Activated CD4-positive, alpha-beta T cell treated with anti-CD3 and anti-CD28 coated beads, Interleukin-2, amount 50 U/mL, for 48 hours (primary cell): ENCODE measurements at places on chromosomes 2 and 18.

GRCh38 chr18:37796823-37797349 is 231.3 kb upstream of the CELF4 start:
- DNase-seq = no peak

GRCh38 chr2:143852759-143853158 is 667.2 kb downstream of the ZEB2 start:
- DNase-seq = no peak

DNA sequence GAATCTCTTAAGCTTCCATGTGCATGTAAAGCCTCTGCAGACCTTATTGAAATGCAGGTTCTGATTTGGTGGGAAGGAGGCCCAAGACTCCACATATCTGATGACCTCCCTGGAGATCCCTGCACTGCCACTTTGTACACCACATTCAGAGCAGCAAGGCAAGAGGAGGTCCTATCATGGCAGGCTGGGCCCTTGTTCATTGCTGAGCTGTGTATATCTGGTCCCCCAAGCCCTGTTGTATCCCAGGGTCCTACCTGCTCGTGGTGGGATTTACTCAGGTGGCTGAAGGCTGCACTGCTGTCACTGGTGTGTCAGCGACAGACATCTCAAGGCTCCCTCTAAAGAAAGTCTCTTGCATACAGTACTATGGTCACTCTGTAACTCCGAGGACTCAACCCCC is 114.2 kb downstream of the ST6GAL2 start:
- no peak for DNase-seq

DNA sequence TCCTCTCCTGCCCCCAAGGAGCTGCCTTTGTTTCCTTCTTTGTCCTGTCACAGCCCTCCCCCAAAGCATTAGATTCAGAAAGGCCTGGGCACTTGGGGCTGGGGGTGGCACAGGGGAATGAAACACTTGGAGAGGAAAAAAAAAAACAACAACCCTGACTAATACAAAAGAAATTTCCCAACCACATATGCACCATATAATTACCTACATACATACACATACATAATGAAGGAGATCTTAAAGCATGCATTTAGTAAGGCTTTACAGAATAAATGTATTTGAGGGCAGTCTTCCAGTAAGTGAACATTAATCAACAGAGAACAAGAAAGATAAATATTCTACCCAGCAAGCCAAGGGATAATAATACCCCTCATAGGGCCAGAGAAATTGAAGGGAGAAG is 70.0 kb upstream of the PPP1CB start:
- DNase-seq = no peak

- no peak for DNase-seq
Measured at GRCh38 chr2:175136334-175137215, 31.4 kb downstream of the ATF2 start.

DNA sequence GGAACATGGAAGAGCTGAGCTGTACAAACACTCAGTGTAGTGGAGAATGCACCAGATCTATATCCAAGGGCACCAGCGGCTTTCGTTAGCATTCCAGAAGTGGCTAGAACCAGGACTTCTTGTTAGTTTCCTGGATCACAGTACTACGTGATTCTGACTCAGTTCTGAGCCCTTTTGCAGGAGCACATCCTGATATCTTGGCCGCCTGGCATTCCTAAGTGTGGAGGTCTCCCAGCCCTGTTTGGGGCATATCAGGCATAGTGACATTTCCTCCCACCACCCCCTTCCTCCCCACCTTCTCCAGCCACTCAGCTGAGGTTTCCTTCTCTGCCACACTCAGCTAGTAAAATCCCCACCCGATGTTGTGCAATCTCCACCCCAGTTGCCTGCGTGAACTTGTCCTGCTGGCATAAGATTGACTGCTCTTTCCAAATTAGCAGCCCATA is 63.4 kb downstream of the BMP10 start:
- DNase-seq = no peak

DNA sequence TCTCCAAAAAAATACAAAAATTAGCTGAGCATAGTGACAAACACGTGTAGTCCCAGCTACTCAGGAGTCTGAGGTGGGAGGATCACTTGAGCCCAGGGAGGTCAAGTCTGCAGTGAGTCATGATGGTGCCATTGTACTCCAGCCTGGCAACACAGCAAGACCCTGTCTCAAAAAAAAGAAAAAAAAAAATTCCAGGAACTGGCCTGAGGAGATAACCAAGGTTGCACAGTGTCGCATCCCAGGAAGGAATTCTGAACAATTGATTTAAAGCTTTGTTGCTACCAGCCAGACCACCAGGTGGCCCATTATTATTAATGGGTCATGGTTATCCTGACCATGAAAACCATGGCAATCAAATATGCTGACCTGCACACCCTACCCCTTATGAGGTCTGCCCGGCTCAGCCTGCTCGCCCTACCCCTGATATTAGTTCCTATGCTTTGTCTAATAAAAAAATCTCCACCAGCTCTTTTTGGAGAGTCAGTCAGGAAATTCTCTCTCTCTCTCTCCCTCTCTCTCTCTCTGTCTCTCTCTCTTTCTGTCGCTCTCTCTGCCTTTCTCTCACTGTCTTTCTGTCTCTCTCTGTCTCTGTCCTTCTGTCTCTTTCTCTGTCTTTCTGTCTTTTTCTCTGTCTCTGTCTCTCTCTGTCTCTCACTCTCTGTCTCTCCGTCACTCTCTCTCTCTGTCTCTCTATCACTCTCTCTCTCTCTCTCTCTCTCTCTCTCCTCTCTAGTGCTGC is 73.7 kb downstream of the NCAPH start:
- no peak for DNase-seq

DNA sequence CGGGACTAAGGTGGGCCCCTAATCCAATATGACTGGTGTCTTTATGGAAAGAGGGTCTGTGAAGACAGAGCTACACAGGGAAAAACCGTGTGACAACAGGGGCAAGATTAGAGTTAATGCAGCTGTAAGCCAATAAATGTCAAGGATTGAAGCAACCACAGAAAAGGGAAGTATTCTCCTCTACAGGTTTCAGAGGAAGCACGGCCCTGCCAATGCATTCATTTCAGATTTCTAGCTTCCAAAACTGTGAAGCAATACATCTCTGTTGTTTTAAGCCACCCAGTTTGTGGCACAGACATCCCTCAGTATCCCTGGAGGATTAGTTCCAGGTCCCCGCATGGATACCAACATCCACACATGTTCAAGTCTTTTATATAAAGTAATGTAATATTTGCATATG is 48.8 kb downstream of the SPP2 start:
- no peak for DNase-seq

DNA sequence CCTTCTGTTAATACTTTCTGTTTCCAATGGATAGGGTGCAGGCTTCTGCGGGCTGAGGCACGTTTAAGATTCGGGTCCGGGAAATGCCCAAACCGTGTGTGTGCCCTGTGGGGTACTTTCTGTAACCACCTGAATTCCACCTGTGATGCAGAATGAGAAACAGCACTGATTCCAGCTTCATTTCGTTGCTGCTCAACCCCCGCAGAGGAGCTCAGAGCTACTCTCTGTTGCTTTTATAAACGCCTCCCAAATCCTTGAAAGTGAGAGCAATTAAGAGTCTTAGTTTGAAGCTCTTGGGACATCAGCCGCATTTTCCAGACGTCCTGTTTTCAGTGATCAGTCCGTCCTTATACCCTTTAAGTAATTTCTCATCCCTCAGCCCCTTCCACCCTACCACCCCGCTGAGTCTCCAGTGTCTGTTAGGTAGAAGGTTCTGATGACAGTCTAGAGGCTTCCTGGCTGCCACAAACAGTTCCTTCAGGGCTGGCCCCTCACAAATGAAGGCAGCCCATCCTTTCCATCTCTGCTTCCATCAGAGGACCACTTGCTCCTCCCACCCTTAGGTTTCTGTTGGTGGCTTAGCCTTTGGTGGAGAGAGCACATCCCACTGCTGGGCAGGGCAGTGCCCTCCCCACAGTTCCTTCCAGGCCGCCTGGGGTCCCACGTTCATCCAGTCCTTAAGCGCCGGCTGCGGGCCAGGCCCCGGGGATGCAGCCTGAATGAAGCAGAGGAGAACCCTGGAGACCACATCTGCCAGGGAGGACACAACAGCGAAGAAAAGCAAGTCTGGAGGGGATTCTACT is 230.1 kb downstream of the SEPTIN10 start:
- no peak for DNase-seq

GRCh38 chr2:5561006-5561405 is 131.2 kb upstream of the SOX11 start:
- no peak for DNase-seq

GRCh38 chr2:136404176-136404575 is 286.2 kb upstream of the CXCR4 start:
- DNase-seq = no peak

- DNase-seq = no peak
Measured at GRCh38 chr2:45484965-45485364, 126.1 kb downstream of the SRBD1 start.

DNA sequence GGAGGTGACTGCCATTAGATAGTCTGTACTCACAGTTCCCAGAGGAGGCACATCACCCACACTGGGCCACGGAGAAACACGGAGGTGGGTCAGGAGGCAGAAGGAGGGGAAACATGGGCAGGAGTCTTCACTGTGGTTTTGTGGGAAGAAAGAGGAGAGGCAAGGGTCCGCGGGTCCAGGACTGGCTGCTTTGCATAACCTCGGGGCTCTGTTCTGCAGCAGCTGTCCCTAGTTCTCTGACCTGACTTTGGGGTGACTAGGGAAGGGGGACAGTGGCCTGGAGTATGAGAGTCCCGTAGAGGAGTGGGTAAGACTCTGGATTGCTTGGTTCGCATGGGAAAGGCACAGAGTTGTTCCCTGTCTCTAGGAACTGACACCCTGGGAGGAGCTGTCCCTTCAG is 238.3 kb upstream of the RAB6C start:
- no peak for DNase-seq

- no peak for DNase-seq
Measured at GRCh38 chr2:121502246-121502645, 28.4 kb upstream of the RNU4ATAC start.

DNA sequence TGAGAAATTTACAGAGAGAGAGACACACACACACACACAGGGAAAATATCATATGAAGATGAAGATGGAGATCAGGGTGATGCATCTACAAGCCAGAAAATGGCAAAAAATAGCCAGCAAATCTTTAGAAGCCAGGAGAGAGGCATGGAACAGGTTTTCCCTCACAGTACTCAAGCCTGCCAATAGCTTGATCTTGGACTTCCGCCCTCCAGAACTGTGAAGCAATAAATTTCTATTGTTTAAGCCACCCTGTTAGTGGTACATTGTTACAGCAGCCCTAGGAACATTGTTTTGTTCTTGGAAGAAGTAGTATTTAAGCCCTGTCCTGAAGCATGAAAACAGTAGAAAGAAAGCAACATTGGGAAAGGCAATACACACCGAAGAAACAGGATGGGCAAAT is 292.0 kb upstream of the LRP1B start:
- no peak for DNase-seq

GRCh38 chr18:48721312-48721711 is 182.5 kb downstream of the CTIF start:
- DNase-seq = no peak

DNA sequence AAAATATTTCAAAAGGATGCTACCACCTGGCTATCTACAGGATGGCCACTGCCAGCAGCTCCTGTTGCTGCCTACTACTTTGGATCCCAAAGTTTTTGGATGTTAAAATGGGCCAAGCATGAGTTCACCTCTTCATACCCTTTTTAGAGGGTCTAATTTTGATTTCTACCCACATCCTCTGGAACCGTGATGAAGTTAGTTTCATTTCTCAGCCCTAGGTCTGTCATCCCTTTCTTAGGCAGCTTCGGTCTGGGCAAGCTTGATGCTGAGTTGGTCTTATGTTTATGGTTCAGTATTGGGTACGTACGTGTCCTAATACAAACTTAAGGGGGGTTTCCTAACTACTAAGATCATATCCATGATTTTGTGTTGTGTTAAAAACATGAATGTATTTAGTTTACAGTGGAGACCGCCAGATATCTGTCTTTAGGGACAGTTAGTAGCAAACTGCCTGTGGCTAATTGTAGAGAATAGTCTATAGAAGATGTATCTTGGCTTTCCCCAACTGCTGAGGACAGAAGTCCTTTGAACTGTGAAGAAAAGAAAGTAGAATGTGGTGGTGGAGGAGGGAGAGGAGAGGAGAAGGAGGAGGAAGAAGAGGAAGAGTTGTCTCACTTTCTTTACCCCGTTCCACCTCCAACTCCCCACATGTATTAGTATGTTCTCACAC is 184.9 kb downstream of the UBE2E3 start:
- no peak for DNase-seq

DNA sequence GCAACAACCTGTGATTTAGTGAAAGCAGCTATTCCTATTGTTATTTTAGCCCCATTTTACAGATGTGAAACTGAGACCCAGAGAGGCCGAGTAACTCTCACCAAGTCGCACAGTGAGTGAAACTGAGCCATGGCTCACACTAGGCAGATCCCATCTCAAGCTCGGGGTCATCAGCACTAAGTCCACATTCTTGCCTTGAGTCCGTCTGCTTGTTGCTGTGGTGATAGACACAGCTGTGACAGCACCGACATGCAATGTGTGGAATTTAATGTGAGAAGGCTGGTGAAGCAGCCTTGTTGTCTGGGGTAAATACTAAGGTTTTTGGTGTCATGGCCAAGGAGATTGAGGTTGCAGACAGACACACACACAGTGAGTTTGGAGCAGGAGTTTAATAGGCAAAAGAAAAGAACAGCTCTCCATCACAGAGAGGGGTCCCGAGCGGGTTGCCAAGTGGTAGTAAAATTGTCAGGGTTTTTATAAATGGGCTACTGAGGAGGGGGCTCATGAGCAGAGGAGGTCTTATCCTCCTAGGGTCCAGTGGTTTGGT is 40.2 kb upstream of the GMCL1 start:
- no peak for DNase-seq

DNA sequence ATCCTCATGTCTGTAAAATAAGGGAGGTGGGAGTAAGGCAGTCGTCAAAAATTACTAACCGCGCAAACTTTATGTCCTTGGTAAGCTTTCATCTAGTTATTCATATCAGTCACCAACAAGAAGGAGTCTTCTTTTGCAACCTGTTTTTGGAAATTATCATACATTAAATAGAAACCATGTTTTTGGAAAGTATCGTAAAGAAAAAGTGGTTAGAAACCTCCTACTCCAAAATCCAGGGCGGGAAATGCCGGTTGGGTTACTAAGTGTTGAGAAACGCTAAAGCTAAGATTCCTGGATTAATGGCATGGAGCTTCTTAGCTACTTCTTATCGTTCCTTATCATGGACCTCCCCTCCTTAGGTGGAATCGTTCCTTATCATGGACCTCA is 778 bp downstream of the BBS5 start:
- DNase-seq = no peak

GRCh38 chr2:191197096-191197495 is 46.3 kb upstream of the STAT4 start:
- DNase-seq = no peak
